Frontal cortex (tissue), 4 donors: ENCODE measurements at places on chromosomes 1 and 21. TPM values are rescaled to one million over a fixed set of nuclear protein-coding genes. Genes with fewer than 3 reads are reported as not detected.

The GABRD gene
- total RNA-seq = 2.0 TPM

DNA sequence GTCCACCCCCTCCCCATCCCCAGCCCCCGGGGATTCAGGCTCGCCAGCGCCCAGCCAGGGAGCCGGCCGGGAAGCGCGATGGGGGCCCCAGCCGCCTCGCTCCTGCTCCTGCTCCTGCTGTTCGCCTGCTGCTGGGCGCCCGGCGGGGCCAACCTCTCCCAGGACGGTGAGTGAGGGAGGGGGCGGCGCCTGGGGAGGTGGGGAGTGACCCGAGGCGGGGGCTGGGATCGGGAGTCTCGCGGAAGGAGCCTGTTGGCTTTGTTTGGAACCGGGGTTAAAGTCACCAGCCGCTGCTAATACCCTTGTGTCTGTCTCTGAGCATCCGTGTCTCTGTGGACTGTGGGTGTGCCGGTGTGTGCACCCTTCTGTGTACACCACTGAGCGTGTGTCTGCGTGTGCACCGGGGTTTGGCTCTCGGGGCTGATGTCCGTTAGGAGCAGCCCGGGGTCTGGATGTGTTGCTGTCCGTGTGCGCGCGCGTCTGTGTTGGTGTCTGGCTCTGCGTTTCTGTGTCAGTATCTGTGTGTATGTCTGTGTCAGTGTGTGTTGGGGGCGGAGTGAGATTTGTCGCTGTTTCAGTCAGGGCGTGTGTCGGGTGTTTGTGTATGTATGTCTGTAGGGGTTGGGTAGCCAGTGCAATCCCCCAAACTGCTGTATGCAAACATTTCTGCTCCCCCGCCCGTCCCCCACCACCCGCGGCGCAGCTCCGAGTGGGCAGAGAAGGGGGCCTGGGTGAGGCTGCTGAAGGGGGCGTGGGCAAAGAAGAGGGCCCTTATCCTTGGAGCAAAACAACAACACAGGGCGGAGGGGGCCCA lies 480 bp downstream of the CADM3 start:
- DNase-seq = peak; percentile 35

The LACTBL1 gene
- total RNA-seq = not detected

GRCh38 chr1:191671236-191671635 lies 487.0 kb upstream of the RGS18 start:
- DNase-seq = no peak

- peak; percentile 32 for DNase-seq
These were observed 1.0 kb downstream of the SLC35D1 start for GRCh38 chr1:67052741-67053534.

DNA sequence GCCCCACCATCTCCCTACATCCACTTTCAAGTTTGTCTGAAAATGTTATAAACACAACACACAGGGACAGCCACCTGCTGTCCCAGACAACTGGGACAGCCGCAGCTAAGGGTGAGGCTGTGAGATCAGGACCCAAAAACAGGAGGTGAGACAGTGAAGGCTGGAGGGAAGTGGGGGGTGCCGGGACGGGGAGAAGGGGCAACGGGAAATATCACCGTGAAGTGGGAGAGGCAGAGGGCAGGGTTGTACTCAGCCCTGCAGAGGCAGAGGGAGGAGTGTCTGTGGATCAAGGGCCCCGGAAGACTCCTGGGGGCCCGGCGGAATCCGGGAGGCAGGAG lies 114.4 kb downstream of the CASZ1 start:
- no peak for DNase-seq

- DNase-seq = no peak
These were observed 87.4 kb downstream of the DMRTB1 start for GRCh38 chr1:53546409-53547155.

DNA sequence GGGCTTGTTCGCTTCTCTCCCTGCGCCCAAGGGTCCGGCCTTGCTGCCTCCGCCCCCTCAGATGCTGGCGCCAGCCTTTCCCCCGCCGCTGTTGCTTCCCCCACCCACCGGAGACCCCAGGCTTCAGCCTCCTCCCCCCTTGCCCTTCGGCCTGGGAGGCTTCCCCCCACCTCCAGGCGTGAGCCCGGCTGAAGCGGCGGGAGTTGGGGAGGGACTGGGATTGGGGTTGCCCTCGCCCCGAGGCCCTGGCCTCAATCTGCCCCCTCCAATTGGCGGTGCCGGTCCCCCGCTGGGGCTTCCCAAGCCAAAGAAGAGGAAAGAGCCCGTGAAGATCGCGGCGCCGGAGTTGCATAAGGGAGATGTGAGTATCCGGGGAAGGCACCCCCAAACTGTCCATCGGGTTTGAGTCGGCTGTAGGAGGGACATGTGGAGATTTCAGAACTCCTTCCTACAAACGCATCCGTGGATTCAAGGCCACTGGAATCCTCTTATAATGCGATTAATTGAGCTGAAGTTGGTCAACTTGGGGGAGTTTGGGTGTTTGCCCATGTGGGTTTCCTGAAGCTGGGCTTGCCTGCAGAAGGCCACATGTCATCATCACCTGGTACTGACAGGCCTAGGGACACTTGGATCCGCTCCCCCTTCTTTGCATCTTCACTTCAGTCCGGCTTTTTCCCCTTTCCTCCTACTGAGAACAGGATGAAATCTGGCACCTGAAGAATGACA lies 707 bp downstream of the PRCC start:
- DNase-seq = no peak

DNA sequence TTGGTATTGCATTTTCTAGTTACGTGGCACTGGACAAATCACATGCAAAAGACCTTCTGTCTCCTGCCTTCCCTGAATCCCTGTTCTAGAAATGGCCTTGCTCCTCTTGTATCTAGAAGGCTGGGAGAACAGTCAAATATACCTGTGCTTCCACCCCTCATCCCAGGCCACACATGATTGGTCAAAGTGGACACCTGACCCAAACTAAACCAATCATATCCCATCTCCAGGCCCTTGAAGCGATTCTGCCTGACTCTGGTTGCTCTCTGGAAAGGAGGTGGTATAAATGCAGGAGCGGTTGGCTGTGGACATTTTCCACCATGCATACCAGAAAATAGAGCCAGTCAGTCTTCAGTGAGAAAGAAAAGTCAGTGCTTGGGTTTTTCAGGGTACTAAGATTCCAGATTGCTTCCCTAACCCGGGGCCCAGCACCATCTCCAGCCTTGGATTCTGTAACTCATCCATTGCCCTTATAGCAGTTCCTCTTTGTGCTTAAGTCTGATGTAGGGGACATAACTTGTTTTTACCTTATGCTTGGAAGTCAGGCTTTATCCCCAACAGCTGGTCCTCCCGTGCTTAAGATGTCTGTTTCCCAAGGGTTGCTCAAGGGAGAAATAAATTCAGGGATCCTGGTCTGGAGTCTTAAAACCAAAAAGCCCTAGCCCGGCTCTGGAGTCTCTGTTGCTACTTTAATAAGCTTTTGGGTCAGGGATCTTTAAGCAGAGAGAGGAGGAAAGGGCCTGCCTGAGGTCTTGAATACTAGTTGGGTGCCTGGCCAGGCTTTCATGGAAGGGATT lies 7.7 kb upstream of the PHC2 start:
- no peak for DNase-seq

- no peak for DNase-seq
These were observed 24.8 kb upstream of the MUTYH start for GRCh38 chr1:45365051-45365450.

The FNDC5 gene
- total RNA-seq = 15.5 TPM

GRCh38 chr1:178066296-178066907 lies 27.5 kb upstream of the RASAL2 start:
- no peak for DNase-seq

The OR2T33 gene
- total RNA-seq = not detected

- no peak for DNase-seq
These were observed 75.2 kb upstream of the LRRN2 start for GRCh38 chr1:204760757-204761156.

The FMN2 gene
- total RNA-seq = 60.7 TPM

The ERI3 gene
- total RNA-seq = 79.5 TPM

The ARV1 gene
- 21.2 TPM for total RNA-seq

DNA sequence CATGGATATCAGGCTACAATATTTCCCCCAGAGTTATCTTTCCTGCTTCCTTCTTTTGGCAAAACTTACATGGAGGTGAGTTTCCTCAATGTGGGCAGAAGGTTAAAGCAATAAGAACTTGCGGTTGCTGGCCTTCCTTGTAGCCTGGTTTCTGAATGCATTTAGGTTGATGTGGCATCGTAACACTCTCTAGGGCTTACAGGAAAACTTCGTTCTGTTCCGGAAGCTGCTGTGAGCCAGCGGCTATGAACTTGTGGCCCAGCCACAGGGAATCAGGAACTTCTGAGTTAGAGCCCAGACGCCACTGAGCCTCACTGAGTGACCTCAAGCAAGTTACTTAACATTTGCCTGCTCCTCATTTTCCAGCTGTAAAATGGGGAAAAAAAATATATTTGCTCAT lies 623.4 kb upstream of the ADAMTS5 start:
- no peak for DNase-seq

DNA sequence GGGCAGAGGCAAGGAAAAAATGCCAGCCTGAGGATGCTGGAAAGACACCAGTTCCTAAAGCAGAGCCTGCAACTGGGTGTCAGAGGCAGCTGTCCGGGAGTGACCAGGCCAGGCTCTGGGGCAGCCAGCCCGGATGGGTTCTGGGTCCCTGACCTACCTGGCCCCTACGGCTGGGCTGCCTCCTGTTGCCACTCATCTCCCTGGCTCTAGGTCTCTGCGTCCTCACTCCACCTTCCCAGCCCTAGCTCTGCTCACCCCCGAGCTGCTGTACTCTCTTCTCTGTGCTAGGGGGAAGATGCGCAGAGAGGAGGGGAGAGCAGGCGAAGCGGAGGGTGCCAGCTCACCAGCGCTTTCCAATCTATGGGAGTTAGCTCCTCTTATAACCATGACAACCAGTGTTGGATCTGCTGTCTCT lies 9.0 kb downstream of the ARHGEF2 start:
- DNase-seq = no peak

The TSPAN1 gene
- 0.82 TPM for total RNA-seq

- no peak for DNase-seq
These were observed 9.7 kb upstream of the GNG4 start for GRCh38 chr1:235659186-235659771.

DNA sequence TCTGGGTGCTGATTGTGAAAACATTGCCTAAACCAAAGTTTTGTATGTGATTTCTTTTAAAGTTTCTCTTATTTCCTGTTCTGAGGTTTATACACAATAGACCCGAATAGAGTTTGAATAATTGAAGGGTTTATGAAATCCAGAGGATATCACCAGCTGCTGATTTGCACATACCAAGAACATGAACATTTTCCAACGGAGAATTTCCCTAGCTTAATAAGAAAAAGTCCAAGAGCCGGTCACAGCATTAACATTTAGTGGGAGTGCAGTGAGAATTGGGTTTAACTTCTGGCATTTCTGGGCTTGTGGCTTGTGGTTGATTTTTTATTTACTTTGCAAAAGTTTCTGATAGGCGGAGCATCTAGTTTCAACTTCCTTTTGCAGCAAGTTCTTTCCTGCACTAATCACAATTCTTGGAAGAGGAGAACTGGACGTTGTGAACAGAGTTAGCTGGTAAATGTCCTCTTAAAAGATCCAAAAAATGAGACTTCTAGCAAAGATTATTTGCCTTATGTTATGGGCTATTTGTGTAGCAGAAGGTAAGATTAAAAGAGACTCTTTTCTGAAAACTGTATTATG lies at the start of gene CFH:
TSS of gene CFH (plus strand) at position 407 of the 579 bp plus-strand sequence. CDS start at position 482, 75 bp downstream.
- DNase-seq = no peak

- DNase-seq = peak; percentile 81
These were observed 170.6 kb upstream of the ARHGEF16 start for GRCh38 chr1:3283849-3284248.

- DNase-seq = peak; percentile 77
These were observed 93.9 kb upstream of the PPM1J start for GRCh38 chr1:112808861-112809684.

GRCh38 chr1:23522244-23522982 lies 8.6 kb downstream of the E2F2 start:
- DNase-seq = no peak

The NOS1AP gene
- 4.9 TPM for total RNA-seq

The ELAVL4 gene
- total RNA-seq = 137 TPM

- DNase-seq = no peak
These were observed 10.8 kb downstream of the PIK3C2B start for GRCh38 chr1:204483791-204484190.

The FCER1A gene
- total RNA-seq = not detected

- no peak for DNase-seq
These were observed 170.5 kb downstream of the FOXD2 start for GRCh38 chr1:47608296-47608875.

GRCh38 chr1:161954050-161954449 lies 69.6 kb downstream of the OLFML2B start:
- no peak for DNase-seq

- DNase-seq = no peak
These were observed 7.4 kb downstream of the TRNP1 start for GRCh38 chr1:27000817-27001460.

- DNase-seq = no peak
These were observed 6.5 kb upstream of the ZYG11A start for GRCh38 chr1:52836035-52836434.

DNA sequence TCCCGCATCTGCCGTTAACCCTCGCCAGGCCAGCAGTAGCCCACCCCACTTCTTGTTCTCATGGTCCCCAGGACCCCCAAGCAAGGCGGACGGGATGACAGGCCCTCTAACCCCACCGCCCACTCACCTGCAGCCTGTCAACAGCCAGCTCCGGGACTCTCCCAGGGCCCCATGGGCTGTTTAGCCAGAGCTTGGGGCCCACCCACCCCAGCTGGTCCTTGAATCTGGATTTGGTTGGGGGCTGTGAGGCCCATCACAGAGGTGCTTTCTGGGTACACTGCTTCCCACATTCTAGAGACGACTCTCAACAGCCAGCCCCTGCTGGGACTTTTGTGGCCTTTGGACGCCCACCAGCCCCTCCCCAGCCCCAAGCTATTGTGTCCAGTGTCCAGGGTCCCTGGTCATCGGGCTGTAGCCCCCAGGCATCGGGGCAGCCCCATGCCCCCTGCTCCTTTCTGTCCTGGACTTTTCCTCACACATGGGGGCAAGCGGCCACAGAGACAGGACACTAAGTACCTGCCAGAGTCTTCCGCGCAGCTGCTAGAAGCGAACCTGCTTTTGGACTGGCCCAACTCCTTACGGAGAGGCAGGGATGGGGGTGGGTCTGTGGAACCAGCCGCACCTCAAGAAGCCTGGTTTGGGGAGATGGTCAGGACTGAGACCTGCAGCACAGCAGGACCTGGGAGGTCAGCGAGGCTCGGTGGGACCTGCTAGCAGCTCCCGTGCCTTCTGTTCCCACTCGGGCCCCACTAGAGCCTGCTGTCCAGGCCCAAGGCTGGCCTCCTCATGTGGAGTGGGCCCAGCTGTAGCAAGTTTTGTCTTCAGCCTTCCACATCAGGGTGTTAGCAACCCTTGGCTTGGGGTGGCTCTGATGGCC lies 208.1 kb upstream of the VAMP3 start:
- no peak for DNase-seq

The ZNF692 gene
- total RNA-seq = 19.6 TPM

The OR2T10 gene
- not detected for total RNA-seq

The PTPN22 gene
- 0.82 TPM for total RNA-seq
